Activated T-cell treated with anti-CD3 and anti-CD28 coated beads for 48 hours (primary cell): ENCODE measurements at places on chromosomes 4 and X.

- DNase-seq: no peak
These were observed 196.4 kb upstream of the LDB2 start for GRCh38 chr4:17094876-17095210.

GRCh38 chr4:118760092-118760491, 74.9 kb downstream of the METTL14 start:
- DNase-seq: no peak

DNA sequence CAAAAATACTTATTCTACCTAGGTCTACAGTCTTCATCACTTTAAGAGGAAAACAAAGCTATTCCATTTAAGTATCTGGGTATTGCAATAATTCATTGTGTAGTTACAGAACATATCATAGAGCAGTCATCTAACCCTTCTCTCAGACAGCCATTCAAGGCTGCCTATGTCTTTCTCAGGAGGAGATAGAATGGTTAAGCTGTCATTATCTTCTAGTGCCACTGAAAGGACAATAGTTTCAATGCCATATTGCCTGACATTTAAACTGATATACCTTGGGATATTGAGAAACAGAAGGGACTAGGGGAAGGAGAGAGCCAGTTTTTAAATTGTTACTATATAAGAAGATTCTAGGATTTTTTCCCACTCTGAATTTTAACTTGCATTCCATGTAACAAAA, 527.0 kb downstream of the GRID2 start:
- DNase-seq: no peak

DNA sequence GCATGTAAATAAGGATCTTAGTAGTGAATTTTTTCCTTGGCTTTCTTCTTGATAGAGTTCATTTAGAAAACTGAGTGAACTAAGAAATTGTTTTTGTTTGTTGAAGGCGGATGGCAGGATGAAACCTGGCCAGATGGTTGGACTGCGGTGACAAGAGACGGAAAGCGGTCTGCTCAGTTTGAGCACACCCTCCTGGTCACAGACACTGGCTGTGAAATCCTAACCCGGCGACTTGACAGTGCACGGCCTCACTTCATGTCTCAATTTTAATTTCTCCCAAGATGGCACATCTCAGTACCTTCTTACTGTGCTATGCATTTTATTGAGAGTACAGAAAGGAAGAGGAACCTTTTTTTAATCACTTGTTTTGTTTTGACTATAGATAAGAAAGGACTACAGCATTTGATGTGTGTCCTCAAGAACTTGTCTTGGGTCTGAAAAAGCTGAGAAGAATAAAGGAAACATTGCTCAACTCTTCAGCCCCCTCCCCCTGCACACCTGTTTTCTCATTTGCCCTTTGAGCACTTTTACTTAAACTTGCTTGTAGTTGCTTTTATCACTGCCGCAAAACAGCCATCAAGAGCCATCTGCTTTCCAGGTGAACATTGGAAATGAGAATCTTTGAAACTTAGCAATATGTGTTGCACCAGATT, 27.4 kb downstream of the ADH5 start:
- DNase-seq: no peak
